HuH-7.5 (cell line): ENCODE measurements at places on chromosomes 4 and X.

DNA sequence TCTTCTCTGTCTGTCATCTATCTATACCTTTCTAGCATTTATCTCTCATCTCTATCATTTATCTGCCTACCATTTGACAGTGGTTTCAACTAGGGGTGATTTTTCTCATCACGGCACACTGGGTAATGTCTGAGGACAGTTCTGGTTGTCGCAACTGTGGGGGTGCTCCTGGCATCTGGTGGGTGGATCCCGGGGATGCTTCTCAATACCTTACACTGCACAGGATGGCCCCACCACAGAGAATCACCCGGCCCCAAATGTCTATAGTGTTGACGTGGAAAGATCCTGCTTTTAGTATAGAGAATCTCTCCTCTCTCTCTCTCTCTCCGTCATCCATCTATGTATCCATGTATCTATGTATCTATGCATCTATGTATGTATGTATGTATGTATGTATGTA lies 7.2 kb downstream of the P2RY8 start:
- DNase-seq: no peak

GRCh38 chr4:9758641-9759317 lies 22.7 kb upstream of the DRD5 start:
- no peak for DNase-seq

GRCh38 chr4:95118497-95118896 lies 360.7 kb downstream of the BMPR1B start:
- no peak for DNase-seq

- no peak for DNase-seq
These were observed 1492.8 kb downstream of the RAPGEF2 start for GRCh38 chr4:160595646-160596045.
